ENCODE measurements at places on chromosomes 3 and 15.

GRCh38 chr3:111956995-111957734, 21.7 kb upstream of the ABHD10 start:
- no peak for DNase-seq

GRCh38 chr3:104297617-104298016, 1069.1 kb upstream of the ALCAM start:
- no peak for DNase-seq

- no peak for DNase-seq
Observed at GRCh38 chr3:132232231-132232792, 84.9 kb upstream of the ACP3 start.

DNA sequence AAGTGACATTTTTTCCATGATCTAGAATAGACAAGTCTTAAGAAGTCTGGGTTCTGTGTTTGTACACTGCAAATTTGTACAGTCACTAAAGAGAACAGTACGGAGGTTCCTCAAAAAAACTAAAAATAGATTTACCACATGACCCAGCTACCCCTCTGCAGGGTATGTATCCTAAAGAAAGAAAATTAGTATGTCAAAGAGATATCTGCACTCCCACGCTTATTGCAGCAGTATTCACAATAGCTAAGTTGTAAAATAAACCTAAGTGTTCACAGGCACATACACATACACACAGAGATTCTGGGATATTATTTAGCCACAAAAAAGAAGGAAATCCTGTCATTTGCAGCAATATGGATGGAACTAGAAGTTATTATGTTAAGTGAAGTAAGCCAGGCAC, 120.4 kb downstream of the ZIC1 start:
- DNase-seq: no peak

DNA sequence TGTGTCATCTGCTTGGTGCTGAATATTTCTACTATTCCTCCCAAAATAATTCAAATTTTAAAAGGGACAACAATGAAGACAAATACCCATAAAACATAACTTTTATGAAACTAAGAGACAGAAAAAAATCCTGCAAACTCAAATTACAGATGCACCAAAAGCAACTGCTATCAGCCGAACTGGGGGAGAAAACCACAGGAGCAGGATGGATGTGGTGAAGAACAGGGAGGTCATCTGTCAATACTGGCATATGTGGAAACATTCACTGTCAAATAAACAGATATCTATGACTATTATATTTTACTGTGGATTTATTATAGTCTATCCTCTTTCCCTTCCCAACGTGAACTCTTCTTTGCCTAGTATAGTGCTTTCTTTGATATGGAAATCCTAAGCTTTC, 53.3 kb upstream of the CPOX start:
- DNase-seq: no peak

DNA sequence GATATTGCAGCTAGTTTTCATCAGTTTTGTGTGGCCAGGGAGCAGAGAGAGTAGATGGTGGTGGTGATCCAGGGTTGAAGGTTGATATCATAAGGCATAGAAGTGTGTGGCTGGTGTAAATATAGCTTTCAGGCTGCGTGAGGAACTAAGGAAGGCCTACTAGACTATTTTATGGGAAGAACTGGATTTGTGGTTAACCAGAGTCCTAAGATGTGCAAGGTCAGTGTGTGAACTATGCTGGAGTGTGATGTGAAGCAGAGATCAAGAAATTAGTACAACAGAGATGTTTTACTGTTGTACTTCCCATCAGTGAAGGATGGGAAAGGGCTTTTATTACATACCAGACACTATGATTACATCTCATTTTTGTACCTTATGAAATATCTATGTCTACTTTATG, 41.5 kb downstream of the MAPK6 start:
- DNase-seq: no peak

DNA sequence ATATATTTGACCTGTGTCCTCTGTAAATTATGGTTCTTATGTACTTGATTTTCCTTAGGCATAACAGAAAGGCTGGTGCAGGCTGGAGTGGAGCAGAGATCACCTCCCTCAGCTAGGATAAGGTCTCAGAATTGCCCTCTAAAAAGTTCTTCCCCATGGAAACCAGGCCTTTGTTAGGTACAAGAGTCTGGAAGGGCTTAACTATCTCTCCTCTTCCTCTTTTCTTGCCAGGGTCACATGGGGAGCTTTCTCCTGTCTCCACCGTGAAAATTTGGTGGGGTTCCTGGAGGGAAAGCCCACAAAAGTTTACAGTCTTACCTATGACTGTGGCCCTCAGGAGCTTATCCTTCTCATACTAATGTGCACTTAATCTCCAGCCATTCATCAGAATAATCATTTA, 633.2 kb downstream of the MCTP2 start:
- no peak for DNase-seq

GRCh38 chr15:26873846-26874245, 7.0 kb downstream of the GABRA5 start:
- DNase-seq: no peak

DNA sequence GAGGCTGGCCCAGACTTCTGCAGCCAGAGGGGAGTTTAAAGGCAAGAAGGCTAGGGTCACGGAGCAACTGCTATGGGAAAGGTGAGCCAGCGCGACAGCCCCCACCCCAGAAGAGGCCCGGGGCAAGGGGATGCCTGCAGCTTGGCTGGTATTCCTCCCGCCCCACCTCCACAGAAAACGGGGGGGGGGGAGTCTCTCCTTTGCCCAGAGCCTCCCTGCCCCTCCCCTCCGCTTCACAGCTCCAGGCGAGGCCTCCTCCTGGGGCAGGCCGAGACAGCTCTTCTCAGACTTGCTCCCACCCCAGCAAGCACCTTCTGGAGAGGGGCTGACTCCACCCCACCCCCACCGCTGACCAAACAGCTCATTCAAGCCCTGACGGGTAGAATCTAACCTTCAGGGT, 13.4 kb downstream of the ANP32A start:
- DNase-seq: no peak

- DNase-seq: no peak
Observed at GRCh38 chr15:82165948-82166376, 96.6 kb downstream of the EFL1 start.

GRCh38 chr15:53115563-53115962, 325.4 kb upstream of the ONECUT1 start:
- DNase-seq: no peak

DNA sequence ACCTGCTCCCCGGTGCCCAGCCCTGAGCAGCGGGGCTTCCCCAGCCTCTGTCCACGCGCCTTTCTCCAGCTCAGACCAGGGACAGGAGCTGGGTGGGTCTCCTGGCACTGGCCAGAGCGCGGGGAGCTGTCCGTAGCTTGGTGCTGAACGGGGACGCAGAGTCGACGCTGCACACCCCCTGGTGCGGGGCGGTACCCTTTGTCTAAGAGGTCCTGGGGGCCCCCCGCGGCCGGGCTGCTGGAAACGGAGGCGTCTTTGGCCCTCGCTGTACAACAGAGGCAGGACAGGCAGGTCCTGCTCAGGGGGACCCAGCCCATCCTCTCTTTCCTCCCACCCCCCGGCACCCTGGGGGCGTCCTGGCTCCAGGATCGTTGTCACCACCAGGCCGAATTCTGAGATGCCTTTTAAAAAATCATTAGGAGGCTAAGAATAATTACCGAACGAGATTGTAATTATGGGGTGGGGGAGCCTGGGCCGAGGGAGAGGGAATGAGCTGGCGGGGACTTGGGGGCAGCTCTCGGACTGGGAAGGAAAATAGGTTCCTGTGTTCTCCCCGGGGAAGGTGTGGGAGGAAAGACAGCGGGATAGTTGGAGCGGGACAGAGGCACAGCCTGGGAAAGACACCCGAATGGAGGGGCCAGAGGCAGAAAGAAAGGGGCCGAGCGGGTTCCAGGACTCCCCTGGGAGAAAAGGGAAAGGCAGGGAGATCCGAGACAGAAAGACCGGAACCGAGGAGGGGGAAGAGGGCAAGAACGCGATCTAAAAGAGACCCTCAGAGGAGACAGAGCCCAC, 4.1 kb upstream of the SKOR1 start:
- DNase-seq: no peak

GRCh38 chr15:77195586-77195985, 124.7 kb upstream of the TSPAN3 start:
- DNase-seq: no peak

- DNase-seq: no peak
Observed at GRCh38 chr3:192993411-192993810, 75.8 kb upstream of the MB21D2 start.

- no peak for DNase-seq
Observed at GRCh38 chr3:2823031-2823430, 287.1 kb downstream of the IL5RA start.

GRCh38 chr3:177468331-177468730, 271.0 kb upstream of the TBL1XR1 start:
- no peak for DNase-seq

GRCh38 chr3:134341389-134341788, 32.9 kb downstream of the AMOTL2 start:
- DNase-seq: no peak

GRCh38 chr15:71129669-71130068, 14.4 kb downstream of the THSD4 start:
- no peak for DNase-seq

GRCh38 chr3:100150473-100150872, 36.2 kb upstream of the FILIP1L start:
- no peak for DNase-seq

- DNase-seq: no peak
Observed at GRCh38 chr15:70361891-70362290, 264.2 kb upstream of the TLE3 start.

GRCh38 chr3:50523279-50523811, 19.9 kb upstream of the CACNA2D2 start:
- DNase-seq: no peak

GRCh38 chr15:39270934-39271333, 309.9 kb upstream of the THBS1 start:
- no peak for DNase-seq
